ENCODE measurements at places on chromosomes 7 and 10.

- no peak for DNase-seq
These were observed 20.3 kb upstream of the PAX2 start for GRCh38 chr10:100725071-100725471.

- DNase-seq: no peak
These were observed 42.1 kb downstream of the PPP1R9A start for GRCh38 chr7:94949532-94949931.

- DNase-seq: no peak
These were observed 234.2 kb downstream of the WDR11 start for GRCh38 chr10:121085367-121085766.

GRCh38 chr10:131810805-131811629 is 89.8 kb upstream of the PPP2R2D start:
- DNase-seq: no peak

GRCh38 chr10:86294346-86295265 is 72.0 kb downstream of the GRID1 start:
- no peak for DNase-seq

GRCh38 chr10:131032329-131033165 is 279.0 kb downstream of the TCERG1L start:
- DNase-seq: no peak

DNA sequence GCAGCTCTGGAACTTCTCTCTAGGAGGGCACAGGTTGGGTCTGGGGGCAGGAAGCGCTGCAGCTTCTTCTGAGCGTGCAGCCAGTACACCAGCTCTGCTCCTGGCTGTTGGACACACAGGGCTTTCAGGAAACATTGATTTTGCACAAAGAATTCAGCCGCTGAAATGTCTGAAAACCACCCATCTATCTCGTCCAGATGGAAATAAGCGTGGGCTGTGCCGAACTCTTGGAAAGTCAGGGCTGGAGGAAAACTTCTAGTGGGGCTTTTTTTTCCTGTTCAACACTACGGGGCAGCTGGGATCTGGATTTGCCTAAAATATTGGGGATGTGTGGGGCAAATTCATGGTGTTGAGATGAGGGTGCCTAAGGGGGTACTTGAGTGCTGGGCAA is 31.2 kb downstream of the PALD1 start:
- no peak for DNase-seq

- no peak for DNase-seq
These were observed 46.6 kb downstream of the RSU1 start for GRCh38 chr10:16770670-16771069.

DNA sequence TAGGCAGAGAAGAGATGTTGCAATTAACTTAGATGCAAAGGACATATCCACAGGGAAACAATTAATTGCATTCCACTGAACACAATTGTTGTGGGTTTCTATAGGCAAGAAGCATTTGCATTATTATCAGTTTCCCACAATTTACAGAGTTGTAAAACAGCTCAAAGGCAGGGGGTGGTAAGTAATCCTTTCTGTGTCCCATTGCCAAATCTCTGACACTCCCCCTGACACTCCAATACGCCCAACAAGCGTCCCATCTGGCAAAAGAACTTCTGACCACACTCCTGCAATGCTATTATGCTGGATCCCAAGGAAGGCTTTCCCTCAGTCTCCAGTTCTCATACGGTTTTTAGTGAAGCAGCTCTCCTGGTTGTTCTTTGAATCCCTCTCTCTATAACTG is 179.8 kb downstream of the CXCL12 start:
- no peak for DNase-seq

DNA sequence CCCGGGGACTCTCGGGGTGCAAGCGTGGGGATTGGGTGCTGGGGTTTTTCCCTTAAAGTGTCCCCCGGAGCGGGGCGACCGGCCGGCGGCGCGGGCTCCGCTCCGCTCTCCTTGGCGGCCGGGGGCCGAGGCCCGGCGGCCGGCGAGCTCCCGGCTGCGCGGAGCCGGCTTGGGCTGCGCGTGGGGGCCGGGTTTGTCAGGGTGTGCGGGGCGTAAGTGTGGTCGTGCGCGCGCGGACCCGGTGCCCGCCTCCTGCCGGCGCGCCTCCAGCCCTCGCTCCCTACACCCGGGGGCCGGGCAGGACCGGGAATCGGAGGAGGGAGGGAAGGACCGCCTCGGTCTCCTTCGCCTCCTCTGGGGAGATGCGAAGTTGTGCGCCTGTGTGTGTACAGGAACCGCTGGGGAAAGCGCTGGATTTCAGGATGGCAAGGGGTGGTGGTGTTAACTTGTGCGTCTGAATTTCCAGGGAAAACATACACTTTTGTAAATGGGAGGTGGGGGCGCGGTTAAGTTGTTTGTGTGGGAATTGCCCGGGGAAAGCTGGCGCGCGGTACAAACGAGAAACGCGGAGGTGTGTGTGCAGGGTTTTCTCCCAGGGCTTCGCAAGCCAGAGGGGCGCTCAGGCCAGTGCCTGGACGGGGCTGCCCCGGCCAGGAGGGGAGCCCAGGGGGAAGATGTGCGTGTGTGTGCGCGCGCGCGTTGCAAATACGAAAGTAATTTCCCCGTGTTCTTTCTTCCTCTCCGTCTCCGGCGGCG is 737 bp downstream of the ZMIZ1 start:
- DNase-seq: peak; percentile 51

- no peak for DNase-seq
These were observed 79.4 kb upstream of the PCGF5 start for GRCh38 chr10:91140995-91141549.

DNA sequence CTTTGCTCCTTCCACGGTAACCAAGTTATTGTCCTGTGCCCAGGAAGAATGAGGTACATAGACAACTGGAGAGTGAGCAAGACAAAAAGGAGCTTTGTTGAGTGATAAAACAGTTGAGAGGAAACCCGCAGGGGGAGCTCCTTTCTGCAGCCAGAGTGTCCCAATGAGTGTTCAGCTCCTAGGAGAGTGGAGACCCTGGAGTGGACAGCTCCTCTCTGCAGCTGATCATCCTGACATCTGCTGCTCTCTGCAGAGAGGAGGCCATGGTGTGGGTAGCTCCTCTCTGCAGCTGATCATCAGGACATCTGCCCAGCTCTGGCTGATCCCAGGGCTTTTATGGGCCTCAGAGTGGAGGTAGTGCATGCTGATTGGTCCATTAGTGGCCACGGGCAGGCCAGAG is 53.4 kb upstream of the PCDH15 start:
- no peak for DNase-seq

DNA sequence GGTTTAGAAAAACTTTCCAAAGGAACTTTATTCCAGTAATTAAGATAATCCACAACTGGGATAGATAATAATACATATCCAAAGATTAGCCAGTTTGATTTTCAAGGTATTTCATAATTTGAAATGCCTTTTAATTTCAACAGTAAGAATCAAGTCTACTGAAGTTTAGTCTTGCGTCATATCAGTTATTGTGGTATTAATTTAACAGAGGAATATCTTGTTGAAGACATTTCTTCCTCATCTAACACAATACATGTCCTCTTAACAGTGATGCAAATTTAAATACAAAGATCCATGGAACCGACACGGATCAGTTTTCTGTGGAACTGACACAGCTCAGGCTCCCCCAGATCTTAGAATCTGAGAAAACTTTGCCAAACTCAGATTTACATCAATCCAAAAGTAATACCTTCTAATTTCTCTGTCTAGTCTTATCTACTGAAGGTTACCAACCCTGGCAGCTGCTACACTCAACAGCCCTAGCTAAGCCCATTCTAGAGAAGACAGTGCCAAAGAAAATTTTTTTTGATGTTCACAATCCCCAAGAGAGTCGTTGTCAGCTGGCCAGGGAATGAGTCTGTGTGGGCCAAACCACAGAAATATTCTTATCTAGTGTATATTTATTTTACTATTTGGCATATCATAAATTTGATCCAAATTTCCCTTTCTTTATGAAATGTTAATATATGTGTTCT is 365.2 kb upstream of the MEOX2 start:
- no peak for DNase-seq

DNA sequence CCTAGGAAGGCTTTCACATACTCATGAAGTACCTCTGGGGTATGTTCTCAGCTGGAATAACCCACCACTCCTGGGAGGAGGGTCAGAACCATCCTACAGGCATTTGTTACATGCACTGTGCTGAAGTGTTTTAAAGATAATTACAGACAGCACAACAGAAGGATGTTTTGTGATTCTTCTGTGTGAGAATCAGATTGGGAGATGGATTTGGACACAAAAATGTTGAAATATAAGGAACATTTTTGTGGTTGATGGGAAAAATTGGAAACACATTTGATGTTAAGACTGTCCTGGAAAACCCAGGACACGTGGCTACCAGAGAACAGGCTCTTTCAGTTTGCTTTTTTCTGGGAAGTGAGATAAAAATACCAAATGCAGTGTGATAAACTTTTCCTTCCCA is 61.4 kb downstream of the BICC1 start:
- DNase-seq: no peak

DNA sequence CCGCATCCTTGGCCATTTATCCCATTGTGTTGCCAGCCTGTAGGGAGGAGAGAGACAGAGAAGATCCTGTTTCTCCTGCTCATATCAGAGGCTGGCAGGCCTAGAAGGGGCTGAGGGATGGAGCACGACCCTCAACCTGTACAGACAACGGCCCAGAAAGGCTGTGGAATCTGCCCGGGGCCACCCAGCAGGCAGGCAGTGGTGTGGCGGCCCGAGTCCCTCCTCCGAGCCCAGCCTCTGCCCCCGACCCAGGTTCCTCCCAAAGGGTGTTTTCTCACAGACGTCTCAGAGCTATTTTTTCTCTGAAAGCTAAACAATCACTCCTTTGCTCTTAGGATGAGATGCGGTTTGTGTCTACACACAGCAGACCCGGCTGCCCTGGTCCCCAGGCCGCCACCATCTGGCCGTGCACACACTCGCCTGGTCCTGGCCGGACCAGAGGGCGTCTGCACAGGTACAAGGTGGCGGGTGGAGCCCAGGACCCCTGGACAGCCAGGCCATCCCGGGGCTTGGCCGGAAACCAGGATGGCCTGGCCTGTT is 69.3 kb downstream of the FOXL3 start:
- no peak for DNase-seq

GRCh38 chr10:93180482-93180931 is 106.8 kb downstream of the CYP26A1 start:
- no peak for DNase-seq

- DNase-seq: no peak
These were observed 99.8 kb downstream of the GSAP start for GRCh38 chr7:77316219-77316978.

DNA sequence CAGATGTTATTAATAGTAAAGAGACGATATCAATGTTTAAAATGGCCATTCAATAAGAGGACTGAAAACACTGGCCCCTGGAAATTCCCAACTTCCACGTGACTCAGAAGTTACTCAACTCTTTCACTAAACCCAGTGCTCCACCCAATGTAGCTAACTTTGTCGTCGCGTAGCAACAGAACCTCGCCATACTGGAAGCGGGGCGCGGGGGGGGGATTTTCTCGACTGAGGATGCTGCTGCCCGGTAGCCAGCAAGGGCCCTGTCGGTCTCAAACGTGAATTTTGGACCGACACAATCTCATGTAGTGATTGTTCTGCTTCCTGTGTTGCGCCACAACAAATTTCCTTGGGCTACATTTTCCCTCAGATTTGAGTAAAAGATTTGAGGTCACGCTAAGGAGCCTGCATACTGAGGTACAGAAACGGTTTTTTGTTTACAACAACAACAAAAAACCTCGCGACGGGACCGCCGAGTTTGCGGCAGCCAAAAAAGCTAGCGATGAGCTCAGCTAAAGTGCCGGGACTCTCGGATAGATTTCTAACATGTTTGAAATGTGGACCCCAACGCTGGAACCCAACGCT is 977 bp upstream of the SFR1 start:
- DNase-seq: peak; percentile 41

GRCh38 chr10:34776090-34776690 is 38.9 kb downstream of the PARD3 start:
- no peak for DNase-seq

DNA sequence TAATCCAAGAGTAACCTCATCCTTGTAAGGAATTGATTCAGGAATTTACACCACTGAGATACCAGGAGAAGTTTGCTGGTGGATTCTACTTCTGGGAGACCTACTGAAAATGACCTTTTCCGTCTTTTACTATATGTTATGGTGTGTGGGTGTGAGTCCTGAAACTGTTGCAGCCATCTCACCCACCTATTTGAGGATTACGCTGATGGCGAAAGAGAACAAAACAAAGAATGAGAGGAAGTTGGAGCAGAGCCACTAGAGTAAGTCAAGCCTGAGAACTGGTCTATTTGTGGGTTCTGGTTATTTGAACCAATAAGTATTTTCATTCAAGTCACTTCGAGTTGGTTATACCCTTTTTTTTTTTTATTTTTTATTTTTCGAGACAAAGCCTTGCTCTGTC is 12.7 kb upstream of the ABCC2 start:
- DNase-seq: no peak

- no peak for DNase-seq
These were observed 25.1 kb upstream of the PROSER2 start for GRCh38 chr10:11797847-11798633.

DNA sequence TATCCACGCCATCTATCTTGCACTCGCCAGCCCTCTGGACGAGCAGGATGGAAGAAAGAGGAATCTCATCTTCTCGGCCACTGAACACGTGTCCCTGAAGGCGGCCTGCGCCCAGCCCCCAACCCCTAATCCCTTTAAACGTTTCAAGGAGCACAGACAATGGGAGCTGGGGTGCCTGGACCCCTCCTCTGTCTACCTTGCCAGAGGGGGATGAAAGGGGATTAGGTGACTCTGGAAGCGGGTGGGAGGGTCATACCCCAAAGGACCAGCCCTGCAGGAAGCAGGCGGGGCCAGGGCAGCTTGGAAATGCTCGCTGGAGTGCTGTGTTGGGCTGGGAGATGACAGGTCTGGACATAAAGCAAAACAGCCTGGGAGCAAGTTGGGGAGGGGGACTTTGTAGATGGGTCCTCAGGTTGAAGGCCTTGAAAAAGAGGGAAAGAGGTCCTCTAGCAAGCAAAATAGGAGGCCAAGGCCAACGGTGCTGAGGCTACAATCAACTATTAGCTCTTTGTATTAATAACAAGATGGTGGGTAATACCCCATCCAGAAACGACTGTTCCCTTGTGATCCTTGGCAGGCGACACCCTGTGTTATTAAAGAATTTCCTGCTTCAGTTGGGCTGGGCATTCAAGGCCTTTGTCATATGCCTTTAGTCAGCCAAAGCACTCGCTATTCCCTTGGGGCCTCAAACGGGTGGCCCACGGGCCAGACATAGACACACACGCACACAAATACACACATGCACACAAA is 126.5 kb upstream of the UNC5B start:
- DNase-seq: peak; percentile 70

GRCh38 chr10:34906067-34906965 is 91.2 kb upstream of the PARD3 start:
- peak; percentile 57 for DNase-seq

DNA sequence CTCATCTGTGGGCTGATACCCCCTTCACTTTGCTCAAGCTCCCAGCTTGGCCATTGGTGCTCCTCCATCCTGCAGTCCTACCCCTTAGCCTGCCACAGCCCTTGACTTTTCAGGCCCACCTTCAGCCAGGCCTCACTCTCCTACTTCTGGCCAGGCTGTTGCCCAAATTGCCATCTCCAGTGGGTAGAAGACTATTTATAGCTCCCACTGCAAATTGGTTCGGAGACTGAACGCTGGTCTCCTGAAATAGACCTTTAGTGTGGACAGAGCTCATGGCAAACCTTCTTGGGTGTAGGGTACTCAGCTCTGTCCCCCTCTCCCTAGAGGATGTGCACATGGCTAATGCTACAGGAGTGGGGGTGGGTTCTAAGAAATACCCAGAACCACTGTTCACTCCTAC is 697.8 kb downstream of the LRMDA start:
- no peak for DNase-seq
